ENCODE measurements at places on chromosomes 7 and 10.

DNA sequence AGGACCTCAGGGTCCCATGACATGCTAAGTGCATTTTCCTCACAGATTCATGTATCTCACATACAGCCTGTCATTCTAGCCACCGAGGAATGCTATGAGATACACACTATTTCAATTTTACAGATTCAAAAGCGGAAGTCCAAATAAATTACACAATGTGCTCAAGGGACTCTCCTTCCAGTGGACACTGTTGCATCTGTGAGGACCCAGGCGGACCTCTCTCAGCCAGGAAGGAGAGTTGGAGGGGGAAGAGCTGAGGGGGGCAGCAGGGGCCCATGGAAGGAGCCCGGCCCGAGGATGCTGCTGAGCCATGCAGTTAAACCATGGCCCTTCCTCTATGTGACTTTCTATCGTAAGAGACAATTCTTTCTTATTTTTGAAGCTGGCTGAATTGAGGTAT lies 93.6 kb downstream of the VOPP1 start:
- DNase-seq, result no peak

GRCh38 chr10:6050801-6051445 lies 11.2 kb downstream of the IL2RA start:
- peak; percentile 77 for DNase-seq

DNA sequence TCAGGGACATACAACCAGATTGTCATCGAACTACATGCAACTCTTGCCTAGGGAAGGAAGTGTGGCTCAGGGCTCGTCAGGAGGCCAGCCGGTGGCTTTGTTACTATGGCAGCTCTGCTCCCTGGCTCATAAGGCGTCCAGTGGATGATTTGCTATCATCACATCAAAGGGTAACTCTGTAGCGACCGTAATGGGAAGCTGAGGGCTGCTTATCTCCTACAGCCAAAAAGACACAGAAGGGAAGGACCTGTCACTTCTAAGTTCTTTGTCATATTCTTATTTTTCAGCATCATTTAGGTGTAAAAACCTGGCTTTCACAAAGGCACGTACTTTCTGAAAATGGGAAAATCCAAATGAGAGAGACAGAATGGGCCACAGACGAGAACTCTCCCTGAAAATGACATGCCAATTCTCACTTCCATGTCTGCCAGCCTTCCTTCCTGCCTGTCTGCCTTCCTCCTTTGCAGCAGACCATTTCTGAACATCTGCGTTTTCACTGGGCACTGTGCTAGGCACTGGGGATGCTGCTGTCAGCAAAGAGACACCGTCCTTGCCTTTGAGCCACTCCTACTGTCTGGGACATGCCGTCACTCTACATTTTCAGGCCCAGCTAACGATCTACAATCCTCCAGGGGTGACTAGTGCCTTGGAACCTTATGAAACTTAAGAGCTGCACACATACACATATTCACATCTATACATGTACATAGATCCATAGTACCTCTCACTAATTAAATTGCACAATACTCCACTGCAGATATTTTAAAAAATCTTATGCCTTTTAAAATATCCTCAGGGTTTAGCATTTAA lies 26.9 kb downstream of the ENKUR start:
- DNase-seq, result no peak

GRCh38 chr7:148939128-148939755 lies 55.2 kb upstream of the EZH2 start:
- DNase-seq, result no peak

GRCh38 chr10:89250865-89251408 lies 638 bp downstream of the LIPA start:
- no peak for DNase-seq

GRCh38 chr7:130141161-130141883 lies 63.9 kb downstream of the TMEM209 start:
- DNase-seq, result peak; percentile 25

DNA sequence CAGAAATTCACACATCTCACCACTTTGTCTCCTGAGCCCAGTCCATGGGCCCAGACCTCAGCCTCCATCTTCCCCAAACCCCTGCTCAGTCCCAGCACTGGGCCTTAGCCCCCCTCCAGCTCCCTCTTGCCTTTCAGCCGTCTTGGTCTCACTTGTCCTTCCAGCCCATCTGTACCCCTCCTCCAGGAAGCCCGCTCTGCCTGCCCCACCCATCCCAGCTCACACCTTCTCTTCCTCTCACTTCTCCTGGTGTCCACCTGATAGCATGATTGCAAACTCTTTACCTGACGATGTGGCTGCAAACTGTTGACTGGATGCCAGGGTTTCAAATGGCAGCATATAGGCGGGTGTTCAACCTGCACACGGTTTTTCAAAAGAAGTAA lies 96.6 kb downstream of the RGS10 start:
- no peak for DNase-seq

DNA sequence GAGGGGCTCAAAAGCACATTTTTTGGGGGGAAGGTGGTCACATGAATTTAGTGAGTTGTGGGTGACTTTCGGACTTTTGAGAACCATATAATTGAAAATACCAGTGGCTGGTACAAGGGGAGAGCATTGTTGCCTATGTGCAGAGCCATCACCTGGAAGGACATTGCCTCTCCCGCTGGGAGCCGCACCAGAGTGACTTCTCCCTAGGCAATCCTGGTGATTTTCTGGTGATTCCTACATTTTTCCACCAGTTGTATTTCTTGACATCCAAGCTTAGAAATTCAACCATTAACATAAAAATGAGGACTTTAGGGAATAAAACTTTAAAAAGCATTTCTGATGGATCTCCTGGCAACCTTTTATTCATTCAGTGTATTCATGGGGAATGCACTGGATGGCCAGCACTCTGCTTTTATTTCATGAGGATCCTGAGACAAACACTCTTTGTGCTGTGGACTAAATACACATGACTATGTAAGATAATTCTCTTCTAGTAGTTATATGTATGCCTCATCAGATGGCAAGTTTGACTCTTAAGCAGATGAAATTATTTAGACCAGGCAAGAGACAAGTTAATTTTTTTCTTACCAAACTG lies 41.8 kb upstream of the MKI67 start:
- no peak for DNase-seq

DNA sequence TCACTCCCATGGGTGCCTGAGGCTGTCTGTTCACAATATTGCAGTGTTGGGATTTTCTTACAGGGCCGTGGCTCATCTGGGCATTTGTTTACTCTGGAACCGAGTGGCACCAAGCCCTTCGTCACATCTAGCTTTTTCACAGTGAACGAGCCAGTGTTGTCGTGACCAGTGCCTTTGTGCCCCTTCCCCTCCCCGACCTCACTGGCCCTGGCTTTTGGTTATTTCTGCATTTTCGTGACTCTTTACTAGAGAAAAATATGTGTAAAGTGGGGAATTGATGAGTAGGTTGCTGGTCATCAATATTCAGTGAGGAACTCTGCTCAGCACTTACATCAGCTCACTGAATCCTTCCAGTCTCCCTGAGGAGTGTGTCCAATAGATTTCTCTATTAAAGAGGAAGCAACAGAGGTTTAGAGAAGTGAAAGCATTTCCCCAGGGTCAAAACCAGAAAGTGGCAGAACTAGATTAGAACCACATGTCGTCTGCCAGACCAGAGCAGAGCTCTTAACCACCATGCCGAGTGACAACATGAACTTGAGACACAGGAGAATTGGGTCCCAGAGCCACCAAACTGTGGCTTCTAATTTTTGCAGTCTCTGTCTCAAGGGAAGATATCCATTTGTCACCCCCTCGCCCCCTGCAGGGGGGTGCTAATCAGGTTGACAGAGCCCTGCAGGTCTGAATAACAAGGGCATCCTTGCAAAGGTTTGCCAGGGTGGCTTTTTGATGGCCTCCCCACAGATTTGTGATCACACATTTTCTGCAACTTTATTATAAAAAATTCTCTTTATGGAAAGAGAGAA lies 125.3 kb downstream of the CHN2 start:
- DNase-seq, result no peak

DNA sequence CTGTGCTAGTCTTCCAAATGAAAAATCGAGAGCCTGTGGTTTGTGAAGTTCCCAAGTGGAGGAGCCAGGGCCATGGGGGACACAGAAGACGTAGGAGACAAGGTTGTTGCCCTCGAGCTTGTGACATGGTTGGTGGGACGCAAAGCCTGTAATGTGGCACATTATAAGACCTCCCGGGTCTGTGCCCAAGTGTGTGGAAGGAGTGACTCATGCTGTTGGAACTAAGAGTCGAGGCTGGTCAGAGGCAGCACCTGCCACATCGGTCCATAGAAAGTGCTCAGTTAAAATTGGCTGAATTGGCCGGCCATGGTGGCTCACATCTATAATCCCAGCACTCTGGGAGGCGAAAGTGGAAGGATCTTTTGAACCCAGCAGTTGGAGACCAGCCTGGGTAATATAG lies 27.0 kb upstream of the PODXL start:
- DNase-seq, result no peak

DNA sequence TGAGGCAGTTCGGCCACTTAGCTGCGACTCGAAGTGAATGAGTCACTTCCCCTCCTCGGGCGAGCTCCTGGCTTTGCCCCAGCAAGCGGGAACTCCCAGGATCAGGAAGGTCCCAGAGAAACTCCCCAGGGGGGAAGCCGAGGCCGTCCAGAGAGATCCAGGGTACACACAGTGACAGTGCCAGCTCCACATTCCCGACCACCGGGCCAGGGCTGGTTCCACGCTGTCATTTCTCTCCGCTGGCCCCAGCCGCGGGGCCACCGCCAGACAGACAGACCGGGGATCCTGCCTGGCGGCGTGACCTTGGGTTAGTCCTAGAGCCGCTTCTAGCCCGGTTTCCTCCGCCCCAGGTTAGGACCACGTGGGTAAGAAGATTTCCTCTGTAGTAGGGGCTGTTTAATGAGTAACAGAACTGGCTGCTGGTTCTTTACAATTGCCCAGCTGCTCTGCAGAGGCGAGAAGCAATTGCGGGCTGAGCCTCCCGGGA lies 463 bp upstream of the UPP1 start:
- no peak for DNase-seq

- DNase-seq, result no peak
Measured at GRCh38 chr7:50562136-50562535, 3.1 kb downstream of the DDC start.

GRCh38 chr7:91916051-91916440 lies 24.6 kb upstream of the AKAP9 start:
- DNase-seq, result no peak
